Activated naive CD4-positive, alpha-beta T cell treated with anti-CD3 and anti-CD28 coated beads, Interleukin-2, amount 50 U/mL, for 72 hours (primary cell): ENCODE measurements at places on chromosomes 7 and 10.

DNA sequence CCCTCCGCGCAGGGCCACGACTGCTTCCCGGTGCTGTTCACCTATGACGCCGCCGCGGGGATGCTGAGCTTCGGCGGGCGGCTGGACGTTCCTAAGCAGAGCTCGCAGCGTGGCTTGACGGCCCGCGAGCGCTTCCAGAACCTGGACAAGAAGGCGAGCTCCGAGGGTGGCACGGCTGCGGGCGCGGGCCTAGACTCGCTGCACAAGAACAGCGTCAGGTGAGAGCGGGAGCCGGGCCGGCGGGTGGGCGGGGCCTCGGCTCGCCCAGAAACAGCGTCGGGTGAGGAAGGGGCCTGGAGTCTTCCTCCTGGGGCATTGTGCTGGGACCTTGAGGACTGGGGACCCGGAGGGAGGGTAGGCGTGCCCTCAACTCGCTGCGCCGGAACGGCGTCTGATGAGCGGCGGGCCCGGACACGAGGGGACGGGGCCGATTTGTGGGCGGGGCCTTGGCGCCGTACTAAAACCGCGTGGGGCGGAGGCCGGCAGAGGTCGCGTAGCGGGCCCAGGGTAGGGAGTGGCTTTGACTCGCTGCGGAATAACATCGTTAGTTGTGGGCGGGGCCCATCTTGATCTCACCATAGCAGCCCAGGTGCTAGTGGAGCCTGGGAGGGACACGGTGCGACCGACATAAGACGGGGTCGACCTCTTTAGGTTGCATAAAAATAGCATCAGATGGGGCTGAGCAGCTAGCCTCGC is 15.6 kb downstream of the PDAP1 start:
- no peak for DNase-seq

GRCh38 chr7:38630720-38631673 is at the start of gene AMPH:
TSS of gene AMPH (minus strand) at chr7:38631373. CDS start at chr7:38631351, 22 bp downstream.
- no peak for DNase-seq

DNA sequence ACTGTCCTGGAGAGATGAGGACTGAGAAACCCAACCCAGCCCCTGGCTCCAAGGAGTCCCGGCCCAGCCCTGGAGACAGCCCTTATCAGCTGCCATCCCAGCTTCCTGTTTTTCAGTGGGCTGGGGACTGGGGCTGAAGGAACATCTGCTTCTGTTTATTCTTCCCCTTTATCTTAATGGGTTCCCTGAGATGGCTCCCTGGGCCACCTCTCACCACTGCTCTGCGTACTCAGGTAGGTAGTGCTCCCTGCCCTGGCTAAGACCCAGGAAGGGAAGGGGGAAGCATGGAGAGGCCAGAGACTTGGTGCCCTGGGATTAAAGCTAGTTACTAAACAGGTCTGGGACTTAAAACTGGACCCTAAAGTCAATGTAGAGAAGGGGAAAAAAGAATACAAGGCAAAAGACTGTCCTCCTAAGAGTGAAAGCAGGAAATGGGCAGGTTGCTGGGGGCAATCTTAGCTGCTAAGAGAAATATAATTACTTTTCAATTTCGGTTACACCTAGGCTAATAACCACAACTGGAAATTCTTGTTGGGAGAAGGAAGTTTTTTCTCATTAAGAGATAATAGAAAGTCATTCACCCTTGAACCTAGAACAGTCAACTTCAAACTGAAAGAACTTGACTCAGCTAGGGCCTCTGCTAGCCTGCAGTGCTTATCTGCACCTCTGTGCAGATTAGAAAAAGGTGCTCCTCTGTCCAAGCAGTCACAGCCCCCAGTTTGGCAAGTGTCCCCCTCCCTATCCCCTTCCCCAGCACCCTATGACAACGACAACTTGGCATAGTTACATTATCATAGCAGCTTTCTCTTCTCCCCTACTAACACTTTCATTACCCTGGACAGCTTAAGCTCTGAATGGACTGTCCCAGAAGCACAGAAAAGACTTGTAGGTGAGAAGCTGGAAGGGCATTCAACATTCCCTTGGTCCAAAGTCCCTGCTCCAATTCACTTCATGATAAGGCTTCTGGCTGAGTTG is 65.6 kb upstream of the KDM7A start:
- no peak for DNase-seq

DNA sequence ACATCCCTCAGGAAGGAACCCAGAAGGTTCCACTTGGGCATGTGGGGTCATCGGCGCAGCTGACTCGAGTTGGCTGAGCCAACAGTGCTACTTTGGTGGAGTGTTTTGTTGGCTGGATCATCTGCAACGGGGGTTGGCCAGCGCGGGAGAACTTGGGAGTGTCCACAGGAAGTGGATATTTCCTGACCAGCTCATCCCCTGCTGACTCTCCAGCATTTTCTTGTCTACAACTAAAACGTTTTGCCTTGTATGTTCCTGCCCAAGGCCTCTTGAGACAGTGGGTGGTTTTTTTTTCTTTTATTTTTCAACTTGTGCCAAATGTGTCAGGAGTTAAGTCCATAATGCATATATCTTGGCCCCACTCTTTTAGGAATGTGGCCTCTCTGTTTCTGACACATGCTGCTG is 208.6 kb downstream of the ZNF365 start:
- DNase-seq, result no peak
